Mucosa of gallbladder (tissue), 1 donor: ENCODE measurements at places on chromosomes 5 and 9.

GRCh38 chr5:137598399-137598798 lies 99.3 kb upstream of the SPOCK1 start:
- DNase-seq = no peak

DNA sequence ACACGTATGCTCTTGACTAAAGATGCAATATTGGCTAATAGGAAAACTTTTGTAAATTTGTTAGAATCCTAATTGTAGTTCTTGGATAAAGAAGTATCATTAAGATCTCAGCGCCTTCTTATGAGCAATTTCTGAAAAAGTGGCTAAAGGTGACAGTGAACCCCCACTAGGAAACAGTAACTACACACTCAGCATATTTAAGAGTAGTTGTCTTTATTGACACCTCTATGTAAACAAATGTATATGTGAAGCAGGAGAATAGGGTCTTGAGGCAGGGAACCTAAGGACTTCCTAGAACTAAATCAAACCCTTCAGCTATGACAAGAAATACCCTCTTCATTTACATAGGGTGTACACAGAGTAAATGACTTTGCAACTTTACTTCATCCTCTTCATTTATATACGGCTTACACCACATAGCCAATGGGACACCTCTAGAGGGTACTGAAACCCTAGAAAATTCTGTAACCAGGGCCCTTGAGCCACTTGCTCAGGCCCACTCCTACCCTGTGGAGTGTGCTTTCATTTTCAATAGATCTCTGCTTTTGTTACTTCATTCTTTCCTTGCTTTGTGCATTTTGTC lies 2.8 kb downstream of the NIPSNAP3A start:
- DNase-seq = no peak

- no peak for DNase-seq
Measured at GRCh38 chr5:64341340-64341739, 164.5 kb upstream of the RGS7BP start.

DNA sequence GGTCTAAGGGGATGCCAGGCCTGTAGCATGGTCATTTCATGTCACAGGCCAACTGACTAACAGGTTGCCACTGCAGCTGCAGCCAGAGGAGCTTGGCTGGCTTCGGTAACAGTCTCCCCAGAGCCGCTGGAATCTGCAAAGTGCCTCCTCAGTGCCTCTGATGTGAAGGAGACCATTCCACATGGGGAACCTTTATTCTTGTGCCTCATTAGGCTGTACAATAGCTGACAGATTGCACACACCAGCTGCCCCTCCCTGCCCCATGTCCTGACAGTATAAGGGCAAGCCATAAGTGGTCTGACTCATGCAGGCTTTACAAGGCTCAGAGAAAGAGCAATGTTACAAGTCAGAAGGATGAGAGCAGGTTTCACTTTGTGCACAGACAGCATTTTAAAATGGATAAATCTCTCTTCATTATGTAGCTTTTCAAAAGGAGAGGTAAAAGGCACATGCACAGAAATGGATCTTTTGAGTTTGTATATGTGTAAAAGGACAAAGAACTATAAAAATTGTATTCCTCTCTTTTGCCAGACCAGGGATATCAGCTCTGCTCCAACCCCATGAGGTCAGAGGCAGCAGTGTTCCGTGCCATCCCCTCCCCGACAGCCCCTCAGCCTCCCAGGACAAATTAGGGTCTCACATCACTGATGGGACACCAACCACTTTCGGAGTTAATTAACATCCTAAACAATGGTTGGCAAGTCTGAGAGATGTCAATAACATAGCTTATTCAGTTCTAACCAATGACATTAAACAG lies 467.8 kb downstream of the TMEM232 start:
- no peak for DNase-seq

- no peak for DNase-seq
Measured at GRCh38 chr9:132007371-132008025, 72.2 kb downstream of the MED27 start.

GRCh38 chr5:175895686-175896102 lies 24.3 kb downstream of the CPLX2 start:
- DNase-seq = no peak

- no peak for DNase-seq
Measured at GRCh38 chr5:136174021-136174659, 18.8 kb downstream of the SMIM32 start.

DNA sequence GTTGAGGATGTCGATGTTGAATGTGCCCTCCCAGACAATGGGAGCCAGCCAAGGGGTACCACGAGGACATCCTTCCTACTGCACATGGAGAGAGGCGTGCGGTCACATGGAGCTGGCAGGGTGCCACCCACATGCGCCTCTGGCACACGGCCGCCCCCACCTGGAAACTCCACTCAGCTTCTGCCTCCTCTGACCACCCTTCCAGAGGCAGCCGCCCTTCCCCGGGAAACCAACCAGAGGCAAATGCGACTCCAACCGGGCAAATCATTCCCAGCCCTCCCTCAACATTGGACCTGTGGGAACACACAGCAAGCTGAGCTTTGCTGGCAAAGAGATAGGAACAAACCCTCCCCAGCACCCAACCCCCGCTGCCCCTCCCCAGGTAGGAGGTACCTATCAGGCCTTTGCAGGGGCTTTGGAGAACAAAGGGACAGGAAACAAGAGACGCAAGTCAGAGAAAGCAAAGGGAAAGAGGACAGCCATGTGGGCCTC lies 17.5 kb downstream of the ABO start:
- DNase-seq = no peak

DNA sequence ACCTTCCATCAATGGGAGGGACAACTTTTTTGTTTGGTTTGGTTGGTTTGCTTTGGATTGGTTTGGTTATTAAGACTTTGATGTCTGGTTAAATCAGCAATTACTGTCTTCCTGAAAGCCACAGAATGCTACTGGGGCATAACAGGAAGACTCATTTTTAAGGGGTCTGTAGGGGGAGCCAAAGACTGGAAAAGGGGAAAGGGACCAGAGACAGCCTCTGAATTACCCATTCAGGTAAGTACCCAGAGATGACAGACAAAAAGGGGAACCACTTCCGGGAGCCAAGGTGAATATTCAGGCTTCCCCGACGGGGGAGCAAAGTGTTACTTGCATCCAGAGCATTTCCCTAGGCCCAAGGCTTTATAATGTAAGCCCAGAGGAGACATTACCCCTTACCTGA lies 4.6 kb upstream of the FEM1C start:
- no peak for DNase-seq

GRCh38 chr9:97980479-97980803 lies 2.7 kb upstream of the ANP32B start:
- DNase-seq = no peak

- no peak for DNase-seq
Measured at GRCh38 chr9:84955971-84956370, 286.4 kb downstream of the NTRK2 start.

GRCh38 chr9:6905850-6906375 lies 148.1 kb downstream of the KDM4C start:
- DNase-seq = no peak

- no peak for DNase-seq
Measured at GRCh38 chr9:111108946-111109345, 70.7 kb upstream of the LPAR1 start.

DNA sequence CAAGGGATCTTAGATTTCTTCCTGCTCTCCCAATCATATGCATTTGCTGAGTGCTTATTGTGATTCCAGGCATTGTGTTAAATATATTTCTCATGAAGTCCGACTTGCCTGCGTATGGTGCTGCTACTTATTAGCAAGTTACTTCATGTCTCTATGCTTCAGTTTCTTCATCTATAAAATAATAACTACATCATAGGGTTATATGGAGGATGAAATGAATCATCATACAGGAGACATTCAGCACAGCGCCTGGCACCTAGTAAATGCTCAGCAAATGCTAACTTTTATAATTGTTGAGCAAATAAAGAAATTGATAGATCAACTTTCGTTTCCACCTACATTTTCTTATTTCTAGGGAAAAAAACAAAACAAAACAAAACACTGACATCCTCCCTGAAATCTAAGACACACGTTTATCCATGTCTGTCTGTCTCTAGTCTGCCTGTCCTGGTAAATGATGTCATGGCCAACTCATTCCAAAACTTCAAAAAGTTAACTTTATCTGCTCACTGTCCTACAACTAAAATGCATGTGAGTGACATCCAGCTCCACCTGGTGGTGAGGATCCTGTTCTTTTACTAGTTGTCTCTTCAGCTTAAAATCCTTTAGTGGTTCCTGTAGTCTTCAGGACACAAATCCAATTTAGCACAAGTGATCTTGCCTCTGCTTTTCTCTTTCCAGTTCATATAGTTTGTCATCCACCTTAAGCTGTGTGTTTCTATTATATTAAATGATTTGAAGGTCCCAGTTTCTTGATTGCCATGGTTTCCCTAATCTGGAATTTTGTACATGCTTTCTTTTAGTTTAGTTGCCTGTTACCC lies 27.7 kb downstream of the PPP3R2 start:
- DNase-seq = no peak

DNA sequence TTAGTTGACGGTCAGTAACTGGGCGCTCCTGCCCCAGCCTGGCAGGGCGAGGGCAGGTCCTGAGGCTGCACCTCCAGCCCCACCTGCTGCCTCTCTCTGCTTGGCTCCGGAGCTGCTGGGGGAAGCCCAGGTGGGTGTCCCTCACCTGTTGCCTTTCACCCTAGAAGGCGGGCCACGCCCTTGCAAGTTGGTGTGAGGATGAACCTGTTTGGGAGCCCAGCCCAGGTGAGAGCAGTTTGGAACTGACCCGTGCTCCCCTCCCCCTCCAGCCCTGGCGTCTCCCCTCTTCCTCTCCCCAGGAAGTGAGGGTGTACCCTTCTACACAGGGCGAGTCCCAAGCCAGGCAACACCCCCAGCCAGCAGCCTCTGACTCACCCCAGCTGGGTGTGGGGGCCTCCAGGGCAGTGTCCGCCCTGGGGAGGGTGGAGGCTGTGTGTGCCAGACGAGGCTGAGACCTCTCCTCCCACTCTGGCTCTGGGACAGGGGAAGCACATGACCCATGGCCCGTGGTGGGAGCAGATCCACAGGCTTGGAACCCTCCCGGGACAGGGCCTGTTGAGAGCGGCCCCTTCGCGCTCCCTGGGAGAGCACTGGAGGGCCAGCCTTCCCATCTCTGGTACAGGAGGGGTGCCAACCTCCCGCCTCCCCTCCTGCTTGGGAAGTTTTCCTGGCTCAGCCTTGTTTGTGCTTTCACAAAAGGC lies 10.4 kb downstream of the LRRC8A start:
- peak; percentile 82 for DNase-seq

- no peak for DNase-seq
Measured at GRCh38 chr5:68709239-68709638, 384.6 kb upstream of the SLC30A5 start.

DNA sequence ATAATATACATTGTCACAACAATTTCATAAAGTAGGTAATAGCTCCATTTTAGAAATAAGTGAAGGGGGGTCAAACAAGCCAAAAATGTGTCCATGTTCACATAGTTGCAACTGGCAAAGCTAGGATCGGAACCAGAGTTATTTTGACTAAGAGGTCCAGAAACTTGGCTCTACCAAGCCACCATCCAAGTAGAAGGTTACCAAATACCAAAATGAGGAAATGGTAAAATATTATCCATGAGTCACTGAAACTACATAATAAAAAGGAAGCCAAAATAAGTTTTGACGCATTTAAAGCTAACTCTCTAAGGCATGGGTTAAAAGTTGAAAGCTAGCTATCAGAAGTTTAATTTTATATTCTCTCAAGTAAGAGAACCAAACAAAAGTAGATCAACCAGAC lies 886.9 kb upstream of the DMAC1 start:
- DNase-seq = no peak

DNA sequence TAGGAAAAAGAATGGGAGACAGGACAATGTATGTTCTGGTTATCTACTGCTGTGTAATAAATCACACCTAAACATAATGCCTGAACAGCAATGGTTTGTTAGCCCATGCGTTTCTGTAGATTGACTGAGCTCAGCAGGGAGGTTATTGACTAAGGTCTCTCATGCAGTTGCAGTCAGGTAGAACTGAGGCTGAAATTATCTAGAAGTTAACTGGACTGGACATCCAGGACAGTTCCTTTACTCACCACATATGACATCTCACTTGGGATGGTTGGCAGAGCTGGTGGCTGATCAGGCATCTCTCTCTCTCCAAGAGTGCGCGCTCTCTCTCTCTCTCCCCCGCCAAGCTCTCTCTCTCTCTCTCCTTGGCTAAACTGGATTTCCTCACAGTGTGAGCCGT lies 8.9 kb upstream of the FOXB2 start:
- no peak for DNase-seq

DNA sequence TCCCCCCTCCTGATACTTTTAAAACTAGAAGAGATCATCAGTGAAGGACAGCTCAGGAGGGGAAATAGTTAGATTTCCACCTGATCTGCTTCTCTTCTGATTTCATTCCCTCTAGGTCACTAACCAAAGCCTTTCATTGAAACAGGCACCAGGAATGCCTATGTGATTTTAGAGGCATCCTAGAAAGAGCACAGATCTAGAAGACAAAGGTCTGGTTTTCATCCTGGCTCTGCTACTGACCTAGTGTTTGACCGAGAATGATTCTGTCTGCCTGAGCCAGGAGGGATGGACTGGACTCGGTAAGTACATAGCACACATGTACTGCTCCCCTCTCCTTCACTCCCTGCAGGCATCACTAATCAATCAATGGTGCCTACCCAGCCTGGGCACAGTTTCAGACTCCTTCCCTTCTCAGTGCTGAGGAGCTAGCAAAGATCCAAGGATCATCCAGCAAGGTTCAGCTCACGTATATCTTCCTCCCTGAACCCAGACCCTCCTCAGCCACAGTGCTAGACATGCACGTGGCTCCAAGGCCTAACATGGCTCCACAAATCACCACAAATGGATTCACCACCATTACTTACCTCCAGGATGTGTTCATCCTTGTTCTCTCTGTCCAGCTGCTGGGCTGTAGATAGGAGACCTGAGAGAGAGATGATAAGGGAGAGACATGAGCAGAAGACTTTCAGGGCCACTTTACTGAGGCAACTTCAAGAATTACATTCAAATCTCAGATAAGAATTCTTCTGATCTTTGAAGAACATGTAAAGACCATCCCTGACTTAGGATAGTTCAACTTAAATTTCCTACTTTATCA lies 35.2 kb downstream of the FAT2 start:
- DNase-seq = no peak

DNA sequence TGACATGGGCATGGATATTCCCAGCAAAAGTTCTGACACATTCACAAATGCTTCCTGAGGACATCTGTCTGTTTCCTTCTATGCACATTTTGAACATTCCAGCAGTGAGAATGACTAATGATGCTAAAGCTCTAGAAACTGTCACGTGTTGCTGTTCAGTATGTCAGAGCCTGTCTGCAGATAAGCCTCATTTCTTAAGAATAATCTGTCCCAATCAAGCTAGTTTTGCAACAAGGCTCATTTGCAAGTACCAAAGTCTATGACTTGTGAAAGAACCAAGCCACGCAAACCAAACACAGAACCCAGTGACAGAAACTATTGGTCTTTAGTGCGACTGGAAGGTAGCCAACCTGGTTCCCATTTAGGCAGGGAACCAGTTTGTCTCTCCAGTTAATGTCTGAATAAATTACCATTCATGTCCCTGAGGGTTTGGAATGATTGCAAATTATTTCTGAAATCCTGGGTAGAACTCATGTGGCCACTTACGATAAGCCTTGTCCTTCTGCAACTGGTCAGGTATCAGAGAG lies 178.5 kb downstream of the C9orf152 start:
- no peak for DNase-seq
